NCI-H446 (cell line): ENCODE measurements at places on chromosomes 4 and X.

DNA sequence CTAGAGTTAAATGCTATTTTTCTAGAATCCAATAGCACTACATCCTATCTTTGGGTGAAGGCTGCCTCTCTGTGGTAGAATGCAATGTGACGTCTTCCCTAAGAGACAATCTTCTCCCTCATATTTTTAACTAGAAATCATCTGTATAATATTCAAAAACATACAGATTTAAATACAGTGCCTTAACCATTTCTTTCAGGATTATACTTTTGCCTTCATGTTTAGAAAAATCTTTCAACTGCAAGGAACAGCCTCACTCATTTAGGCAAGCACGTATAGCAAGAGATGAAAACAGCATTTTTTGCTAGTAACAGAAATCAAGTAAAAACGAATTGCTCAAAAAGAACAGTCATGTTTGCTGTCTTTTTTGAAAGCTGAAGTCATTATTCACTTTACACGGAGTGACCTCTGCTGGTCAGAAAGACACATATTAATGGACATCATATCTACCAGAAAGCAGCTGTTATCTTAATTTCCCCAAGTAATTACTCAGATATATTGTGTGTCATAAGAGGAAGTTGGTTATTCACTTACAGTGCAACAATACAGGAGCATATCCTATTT is 422.3 kb downstream of the STPG2 start:
- peak; percentile 59 for DNase-seq

- DNase-seq = peak; percentile 74
Observed at GRCh38 chrX:110210417-110211139, 107.3 kb downstream of the AMMECR1 start.

- DNase-seq = no peak
Observed at GRCh38 chr4:73405138-73405537, 1.1 kb downstream of the ALB start.

DNA sequence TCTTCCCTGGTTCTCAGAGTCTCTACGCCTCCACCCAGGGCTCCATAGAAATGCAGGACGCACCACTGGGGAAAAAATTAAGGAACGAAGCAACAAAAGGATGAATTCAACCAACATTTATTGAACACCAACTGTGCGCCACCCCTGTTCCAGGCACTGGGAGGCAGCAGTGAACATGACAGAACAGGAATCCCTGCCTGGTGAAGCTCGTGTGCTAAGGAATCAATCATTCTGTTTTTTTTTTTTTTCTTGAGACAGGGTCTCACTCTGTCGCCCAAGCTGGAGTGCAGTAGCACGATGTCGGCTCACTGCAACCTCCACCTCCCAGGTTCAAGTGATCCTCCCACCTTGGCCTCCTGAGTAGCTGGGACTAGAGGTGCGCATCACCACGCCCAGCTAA is 1.9 kb upstream of the FTSJ1 start:
- DNase-seq = peak; percentile 3

DNA sequence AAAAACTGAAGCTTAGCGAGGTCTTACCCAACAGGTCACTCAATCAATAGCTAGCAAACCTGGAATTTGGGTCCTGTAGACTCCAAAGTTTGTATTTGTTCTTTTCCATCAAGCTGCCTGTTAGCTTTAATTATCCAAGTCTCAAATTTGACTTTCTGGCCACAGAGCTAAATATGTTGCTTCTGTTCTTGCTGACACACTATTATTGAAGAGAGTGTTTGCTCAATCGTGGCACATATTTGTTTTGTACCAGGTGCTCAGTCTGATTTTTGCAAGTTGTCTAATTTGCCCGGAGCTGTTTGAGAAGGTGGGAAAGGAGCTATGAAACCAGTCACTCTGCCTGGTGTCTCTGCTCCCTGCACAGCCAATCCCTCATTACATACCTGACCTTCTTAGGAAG is 41.7 kb upstream of the FRMD7 start:
- no peak for DNase-seq

DNA sequence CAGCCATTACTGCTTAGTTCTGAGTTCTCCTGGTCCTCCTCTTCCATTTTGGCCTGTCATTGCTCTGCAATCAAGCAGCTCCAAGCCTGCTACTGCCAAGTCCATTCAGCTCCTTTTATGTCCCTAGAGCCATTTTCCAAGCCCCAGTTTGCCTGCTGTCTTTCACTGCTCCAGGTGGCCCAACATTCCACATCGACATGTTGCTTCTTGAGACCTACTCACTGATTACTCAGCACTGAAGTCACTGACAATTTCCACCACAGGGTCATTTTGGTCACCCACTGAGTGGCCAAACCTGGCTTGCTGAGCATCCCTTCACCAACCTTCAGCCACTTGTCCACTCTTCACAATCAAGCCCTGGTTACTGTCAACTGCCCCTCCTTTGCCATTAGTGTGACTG is 27.2 kb downstream of the LRIT3 start:
- DNase-seq = no peak

DNA sequence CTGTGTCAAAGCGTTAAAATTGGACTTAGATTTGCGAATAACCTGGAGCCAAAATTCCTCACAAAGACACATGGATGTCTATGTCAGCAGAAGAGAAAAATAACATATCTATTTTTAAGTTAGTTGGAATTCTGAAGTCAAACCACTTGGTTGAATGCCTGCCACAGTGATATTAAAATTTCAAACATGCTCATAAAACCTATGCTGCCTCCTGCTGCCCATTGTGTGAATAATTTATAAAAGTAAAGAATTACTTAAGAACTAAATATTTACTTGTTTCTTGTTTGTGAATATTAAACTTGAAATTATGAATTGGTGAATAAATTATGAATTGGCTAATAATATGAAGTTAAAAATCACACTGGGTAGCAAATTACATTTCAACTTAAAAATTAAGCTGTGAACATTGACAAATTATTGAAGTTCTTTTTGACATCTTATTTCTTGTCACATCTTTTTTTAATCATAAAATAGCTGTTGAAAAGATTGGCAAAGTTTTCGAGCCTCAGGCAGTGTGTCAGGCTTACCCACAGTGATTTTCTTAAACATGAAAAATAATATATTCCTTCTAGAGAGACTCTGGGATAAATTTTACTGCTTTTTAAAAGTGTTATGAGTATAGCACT is 35.4 kb downstream of the FABP2 start:
- no peak for DNase-seq

DNA sequence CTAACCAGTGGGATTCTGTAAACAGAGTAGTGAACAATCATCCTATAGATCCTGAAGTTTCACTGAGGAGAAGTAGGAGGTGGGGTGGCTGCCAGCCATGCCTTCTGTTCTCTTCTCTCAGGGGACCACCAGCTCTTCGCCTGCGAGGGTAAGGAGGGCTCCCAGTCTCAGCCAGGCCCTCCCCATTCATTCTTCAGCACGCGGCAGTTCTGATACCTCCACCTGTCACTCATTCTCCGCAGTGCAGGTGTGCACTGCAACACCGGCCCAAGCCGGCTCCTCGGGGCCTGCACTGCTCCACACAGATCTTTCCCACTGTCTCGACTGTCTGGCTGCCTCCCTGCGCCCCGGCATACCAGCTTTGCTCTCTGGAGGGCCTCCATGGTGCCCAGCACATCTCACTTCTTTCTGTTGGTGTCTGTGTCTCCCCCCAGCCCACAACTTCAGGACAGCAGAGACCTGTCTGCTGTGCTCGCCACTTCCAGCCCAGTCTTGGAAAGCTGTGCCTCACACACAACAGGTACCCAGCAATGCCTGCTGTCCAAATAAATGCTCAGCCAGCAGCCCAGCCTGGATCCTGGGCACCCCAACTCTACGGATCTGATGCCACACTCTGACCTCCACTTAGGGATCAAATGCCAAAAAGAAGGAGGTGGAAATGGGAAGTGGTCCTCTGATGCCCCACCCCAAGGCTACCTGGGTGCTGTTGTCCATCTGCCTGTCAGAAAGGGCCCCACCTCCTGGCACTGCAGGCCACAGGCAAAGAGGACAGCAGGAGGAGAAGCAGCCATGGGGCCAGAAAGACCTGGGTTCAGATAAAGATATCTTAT is 29.0 kb downstream of the ACOX3 start:
- no peak for DNase-seq

- no peak for DNase-seq
Observed at GRCh38 chr4:54498661-54499111, 159.1 kb upstream of the KIT start.
